CD4-positive, alpha-beta memory T cell (primary cell): ENCODE measurements at places on chromosomes 7 and 10.

DNA sequence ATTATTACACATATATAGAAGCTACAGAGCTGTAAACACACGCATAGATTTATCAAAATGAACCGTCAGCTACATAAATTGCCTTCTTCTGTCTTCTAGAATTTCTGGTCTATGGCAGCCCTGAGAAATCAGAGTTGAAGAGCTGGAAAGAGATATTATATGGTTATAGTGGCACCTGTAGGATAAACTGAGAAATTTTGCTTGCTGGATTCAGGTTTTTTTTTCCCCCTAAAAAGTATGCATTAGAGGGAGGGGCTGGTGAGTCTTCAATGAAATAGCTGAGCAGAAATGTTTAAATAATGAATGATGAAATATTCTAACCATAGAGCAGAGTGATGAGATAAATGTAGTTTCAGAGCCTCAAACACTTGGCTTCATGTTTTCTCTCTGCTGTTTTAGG is 78.0 kb upstream of the DYNC1I1 start:
- no peak for DNase-seq

- DNase-seq = peak; percentile 72
Measured at GRCh38 chr10:112375721-112376395, 1.9 kb downstream of the ACSL5 start.

GRCh38 chr7:151351967-151352366 is 10.4 kb downstream of the NUB1 start:
- peak; percentile 83 for DNase-seq

DNA sequence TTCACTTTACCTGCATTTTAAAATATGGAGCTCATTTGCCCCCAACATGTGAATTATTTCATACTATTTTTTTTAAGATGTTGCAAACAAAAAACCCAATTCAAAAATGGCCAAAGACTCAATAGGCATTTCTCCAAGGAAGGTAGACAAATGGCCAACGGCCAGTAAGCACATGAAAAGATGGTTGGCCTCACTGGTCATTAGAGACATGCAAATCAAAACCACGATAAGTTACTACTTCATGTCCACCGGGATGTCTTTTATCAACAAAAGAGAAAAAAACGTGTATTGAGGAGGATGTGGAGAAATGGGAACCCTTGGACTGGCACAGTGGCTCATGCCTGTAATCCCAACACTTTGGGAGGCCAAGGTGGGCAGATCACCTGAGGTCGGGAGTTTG is 3.4 kb upstream of the CTBP2 start:
- DNase-seq = no peak

DNA sequence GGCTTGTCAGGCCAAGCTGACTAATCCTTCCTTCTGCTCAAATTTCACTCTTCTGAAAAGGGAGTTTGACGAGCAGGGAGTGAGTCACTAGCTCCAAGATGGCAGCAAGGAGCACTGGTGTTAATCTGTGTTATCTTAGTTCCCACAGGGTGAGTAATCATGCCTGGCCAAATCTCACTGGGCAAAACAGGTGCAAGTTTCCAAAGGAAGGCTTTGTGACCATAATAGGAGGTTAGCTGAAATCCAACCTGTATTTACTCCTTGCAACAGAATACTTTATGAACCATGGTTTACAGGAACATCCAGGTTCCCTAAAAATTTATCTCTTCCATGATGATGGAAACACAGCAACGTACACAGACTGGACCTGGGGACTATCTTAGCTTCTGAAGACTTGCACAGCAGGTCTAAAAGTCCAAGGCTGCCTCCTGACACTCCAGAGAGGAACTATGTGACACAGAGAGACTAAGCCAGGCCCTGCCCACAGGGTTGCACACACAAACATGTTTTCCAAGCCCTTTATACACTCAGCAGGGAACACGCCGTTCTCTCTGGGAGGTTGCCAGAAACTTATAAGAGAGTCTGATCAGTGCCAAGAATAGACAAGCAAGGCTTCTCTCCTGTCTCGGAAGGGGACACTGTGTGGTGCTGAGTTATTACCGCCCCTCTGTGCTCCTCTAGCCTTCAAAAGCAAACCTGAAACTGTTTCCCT is 46.3 kb downstream of the PDK4 start:
- no peak for DNase-seq

DNA sequence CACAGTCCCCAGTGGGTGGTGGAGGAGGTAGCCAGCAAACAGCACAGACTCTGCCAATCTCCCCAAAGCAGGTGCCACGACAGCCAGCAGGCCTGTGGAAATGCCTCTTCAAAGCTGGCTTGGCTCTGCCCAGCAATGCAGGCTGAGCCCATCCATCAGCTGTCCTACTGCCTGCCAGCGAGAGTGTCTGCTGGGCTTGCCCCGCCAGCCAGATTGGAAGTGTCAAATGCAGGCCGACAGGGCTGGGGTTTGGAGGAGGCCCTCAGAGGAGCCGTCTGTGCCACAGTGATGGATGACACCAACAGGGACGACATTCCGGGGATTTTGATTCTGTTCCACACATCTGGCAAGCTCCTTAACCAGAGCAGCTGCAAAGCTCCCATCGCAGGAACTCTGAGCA is 16.7 kb downstream of the HABP2 start:
- DNase-seq = no peak

DNA sequence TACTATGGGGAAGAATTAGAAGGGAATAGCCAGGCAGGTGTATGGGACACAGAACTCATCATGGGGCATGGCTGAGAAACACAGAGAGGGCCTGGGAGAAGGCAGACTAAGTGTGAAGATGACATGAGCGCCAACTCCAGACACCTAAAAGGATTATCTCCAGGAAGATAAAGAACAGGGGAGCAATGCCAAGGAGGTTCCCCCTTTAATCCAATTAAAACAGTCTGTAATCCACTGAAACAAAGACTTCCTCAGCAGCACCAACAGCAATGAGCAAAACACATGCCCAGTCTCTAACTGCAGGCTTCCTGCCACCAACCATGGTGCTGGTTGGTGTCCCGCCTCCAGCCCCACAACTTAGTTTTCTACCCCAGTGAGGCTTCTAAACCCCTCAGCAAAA is 108.9 kb downstream of the GRID1 start:
- DNase-seq = no peak

DNA sequence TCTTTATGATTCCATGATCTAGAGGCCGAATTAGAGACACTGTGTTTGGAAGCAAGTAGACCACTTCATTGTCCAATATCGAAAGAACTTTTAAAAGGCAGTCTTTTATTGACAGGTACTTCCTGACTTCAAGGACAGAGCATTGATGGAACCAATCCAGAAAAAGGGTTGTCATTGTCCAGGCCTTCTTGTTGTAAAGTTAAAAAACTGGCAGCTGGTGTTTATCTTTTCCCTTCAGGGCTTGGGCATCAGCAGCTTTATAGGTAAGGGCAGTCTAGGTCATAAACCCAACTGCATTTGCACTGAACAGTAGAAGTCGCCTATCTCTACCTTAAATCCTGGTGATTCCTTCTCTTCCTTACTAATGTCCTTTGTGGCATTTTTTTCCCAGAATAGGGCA is 95.6 kb downstream of the ST7 start:
- no peak for DNase-seq

DNA sequence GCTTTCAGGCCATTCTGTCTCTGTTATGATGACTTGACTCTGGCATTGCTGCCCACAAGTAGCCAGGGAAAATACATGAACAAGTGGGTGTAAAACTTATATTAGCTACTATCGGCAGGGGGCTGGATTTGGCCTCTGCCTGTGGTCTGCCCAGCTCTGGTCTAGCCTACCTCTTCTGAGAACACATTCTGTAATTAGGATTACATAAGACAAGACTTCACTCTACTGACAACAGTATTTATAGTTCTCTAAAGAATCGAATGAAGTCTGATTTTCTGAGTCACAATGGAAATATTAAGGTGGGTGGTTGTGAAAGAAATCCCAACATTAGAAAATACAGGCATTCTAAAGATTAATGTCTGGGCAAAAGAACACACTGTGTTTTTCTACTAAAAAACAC is 55.5 kb downstream of the DLD start:
- no peak for DNase-seq

DNA sequence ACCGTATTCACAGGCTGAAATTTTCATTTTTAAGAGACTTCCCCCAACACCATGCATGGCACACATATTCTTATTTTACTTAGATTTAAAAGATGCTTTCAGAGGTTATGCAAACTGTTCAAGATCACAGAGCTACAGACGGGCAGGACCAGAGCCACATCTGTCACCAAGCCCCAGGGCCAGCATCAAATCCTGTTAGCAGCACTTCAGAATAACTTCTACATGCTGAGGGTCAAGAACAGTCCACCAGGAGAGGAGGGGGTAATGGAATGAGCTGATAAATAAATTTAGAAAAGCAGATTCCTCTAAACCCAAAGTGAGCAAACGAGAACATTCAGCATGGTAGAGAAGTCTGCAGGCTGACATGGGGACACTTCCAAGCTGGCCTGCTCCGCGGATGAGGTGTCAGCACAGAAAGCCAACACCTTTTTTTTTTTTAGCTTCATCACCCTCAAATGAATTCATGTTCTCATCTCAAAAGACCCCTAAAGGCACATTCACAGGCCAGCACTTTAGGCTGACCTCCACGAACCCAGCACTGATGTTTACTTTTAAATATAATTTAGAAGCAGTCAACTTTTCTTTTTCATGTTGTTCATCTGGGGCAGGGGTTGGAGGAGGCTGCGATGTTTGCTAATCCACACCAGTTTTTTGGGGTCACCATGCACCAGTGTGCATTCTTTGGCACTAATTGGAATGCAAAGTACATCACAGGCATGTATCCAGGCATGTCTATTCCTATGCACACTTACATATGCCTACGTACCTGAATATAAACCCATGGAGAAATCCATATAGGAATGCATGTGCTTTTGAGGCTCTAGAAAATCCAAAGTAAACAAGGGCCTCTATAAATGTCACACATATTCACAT is 249.0 kb downstream of the TNS3 start:
- no peak for DNase-seq

DNA sequence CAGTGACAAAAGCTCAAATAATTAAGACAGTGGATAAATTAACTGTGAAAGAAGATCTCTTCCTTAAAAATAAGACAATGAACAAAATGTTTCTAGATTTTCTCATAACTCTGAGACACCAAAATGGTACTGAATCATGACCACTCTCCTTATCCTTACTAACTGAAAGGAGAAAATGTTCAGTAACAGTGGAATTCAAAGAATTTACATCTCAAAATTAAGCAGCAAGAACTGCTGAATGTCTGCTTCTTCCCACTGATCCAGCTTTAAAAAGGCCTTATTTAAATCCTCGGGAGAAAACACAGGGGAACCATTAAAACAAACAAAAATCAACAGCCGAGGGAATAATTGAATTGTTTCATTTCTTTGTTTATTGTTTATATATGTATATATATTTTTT is 27.3 kb upstream of the PLXDC2 start:
- no peak for DNase-seq

- no peak for DNase-seq
Measured at GRCh38 chr7:128738570-128739047, 550 bp upstream of the CALU start.

- DNase-seq = no peak
Measured at GRCh38 chr10:121221072-121221471, 369.9 kb downstream of the WDR11 start.

DNA sequence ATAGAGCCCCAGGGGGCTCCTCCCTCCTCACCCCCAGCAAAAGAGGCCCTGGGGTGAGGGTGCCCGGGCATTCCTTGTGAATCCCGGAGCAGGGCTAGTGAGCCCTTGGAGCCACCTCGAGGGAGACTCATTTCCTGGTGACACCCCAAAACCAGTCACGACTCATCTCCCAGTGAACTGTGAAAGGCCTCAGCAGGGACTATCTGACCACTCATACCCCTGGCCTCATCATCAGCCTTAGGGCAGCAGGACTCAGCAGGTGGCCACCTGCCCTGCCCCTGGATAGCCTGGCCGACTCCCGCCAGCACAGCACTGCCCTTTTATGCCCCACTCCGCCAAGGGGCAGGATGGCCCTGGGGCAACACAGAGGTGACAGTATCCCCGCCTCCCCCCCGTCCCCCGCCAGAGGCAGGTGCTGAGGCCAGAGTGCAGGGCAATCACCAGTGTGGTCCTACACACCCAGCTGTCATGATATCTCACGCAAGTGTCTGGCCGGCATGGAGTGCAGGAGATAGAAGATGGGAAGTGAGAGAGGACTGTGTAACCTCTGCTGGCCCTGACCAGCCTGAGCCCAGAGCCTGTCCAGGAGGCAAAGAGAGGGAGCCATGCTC is 3.2 kb downstream of the SNCG start:
- no peak for DNase-seq

- DNase-seq = no peak
Measured at GRCh38 chr7:54116956-54117355, 425.2 kb upstream of the VSTM2A start.

GRCh38 chr7:76997381-76998284 is 34.5 kb downstream of the SPDYE17 start:
- no peak for DNase-seq

DNA sequence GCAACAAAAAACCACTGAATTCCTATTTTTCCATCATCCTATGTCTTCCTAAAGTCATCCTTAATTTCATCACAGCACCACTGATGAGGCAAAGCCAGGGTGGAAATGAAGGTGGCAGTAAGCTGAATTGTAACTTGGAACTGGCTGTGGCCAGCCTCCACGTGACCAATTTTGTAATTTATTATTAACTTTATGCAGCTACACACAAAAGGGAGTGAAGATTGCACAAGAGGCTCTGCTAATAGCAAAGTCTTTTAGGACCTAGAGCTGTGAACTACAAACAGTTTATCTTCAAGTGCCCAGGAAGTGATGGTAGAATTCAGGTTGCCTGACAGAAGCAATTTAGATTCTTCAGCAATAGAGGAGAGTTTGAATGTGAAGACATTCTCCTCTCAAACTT is 176.4 kb downstream of the CCDC71L start:
- DNase-seq = no peak

DNA sequence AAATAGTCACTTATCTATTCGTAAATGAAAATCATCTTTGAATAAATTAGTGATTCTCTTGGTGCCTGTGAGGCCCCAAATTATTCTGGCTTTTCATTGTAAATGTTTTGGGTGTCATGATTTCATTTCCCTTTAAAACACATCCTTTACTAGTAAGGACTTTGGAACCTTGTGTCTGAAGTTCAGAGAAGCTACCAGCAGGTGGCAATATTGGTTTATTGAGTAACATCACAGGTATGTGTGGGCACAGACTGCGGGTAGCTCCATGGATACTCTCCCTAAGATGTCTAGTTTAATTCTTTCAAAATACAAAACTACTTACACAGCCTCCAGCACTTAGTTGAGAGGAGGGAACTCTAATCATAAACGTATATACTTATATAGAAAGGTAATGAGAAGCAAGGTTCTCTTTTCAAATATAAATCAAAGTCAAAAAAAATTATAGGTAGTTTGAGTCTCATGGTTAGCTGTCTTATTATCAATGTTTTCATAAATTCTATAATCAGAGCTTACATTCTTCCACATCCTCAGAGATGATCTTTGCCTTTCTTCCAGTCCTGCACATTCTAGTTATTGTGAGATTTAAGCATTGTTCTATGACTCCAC is 449.6 kb downstream of the GRM8 start:
- DNase-seq = peak; percentile 37

GRCh38 chr7:30074422-30075030 is 46.3 kb downstream of the PLEKHA8 start:
- peak; percentile 4 for DNase-seq

- no peak for DNase-seq
Measured at GRCh38 chr7:29314148-29314547, 119.6 kb downstream of the CHN2 start.
